Activated CD8-positive, alpha-beta memory T cell treated with anti-CD3 and anti-CD28 coated beads for 1 hour (primary cell): ENCODE measurements at places on chromosomes 3 and 15.

- DNase-seq: no peak
These were observed 225.5 kb upstream of the CHRM5 start for GRCh38 chr15:33742800-33743199.

- DNase-seq: no peak
These were observed 45.0 kb downstream of the BLM start for GRCh38 chr15:90762109-90762508.

GRCh38 chr3:141128126-141128777, 77.1 kb downstream of the SPSB4 start:
- DNase-seq: no peak

- no peak for DNase-seq
These were observed at the start of gene ABCF3 for GRCh38 chr3:184186184-184186901. ABCF3 (plus strand) TSS chr3:184186199; CDS start chr3:184186208, 9 bp downstream.

DNA sequence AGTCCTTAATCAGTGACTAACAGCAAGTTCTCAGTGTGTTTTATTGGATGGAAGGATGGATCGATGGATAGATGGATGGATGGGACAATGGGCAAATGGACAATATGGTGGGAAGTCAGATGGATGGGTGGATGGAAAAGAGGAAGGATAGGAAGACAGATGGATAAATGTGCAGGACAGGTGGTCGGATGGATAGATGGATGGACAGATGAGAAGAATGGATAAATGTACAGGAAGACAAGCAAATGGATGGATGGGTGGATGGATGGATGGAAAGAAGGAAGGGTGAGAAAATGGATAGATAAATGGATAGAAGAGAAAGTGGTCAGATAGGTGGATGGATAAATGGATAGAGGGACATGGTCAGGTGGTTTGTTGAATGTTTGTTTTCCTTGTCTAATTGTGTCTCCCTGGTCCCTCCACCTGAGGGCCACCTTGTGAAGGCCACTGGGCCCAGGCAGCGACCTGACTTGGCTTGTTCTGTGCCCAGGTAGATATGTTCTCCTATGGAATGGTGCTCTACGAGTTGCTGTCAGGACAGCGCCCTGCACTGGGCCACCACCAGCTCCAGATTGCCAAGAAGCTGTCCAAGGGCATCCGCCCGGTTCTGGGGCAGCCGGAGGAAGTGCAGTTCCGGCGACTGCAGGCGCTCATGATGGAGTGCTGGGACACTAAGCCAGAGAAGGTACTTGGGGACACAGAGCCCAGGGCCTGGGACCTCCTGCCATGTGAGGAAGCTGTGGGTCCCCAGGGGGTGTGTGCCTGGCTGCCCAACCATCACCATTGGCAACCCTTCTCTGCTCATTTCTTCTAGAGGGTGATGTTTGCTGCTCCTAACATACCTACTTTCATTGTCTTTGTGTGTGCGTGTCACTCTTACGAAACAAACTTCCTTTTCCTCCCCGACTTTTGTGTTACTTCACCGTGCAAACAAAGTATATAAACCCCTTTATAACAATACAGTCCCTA, 137.5 kb downstream of the LRRK1 start:
- DNase-seq: no peak

- no peak for DNase-seq
These were observed 70.4 kb downstream of the ST6GAL1 start for GRCh38 chr3:187000711-187001151.

DNA sequence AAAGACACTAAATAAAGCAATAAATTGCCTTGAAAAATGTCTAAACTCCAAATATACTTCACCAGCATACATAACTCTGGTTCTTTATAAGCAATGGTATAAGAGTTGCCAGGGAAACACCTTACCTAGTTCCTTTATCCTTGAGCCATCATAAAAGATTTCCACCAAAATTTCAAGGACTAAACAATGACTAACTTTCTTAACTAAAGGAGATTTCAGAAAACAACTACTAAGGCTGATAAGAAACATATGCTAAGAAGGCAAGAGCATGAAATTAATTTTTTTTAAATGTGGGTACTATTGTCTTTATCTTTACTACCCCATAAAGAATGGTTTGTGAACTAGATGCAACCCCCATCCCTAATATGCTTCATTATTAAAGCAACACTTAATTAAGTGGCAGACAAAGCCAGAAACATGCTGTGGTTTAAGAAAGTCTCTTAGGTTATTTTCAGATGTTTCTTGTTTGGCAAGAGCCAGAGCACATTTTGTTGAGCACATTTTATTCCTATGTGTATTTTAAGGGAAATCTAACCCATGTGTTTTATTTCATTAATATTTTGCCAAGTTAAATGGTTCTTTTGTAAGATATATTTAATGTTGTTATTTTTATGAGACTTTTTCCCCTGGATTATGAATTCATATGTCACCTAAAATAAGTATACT, 17.4 kb upstream of the VEPH1 start:
- no peak for DNase-seq

GRCh38 chr3:15794303-15794771, 3.4 kb downstream of the ANKRD28 start:
- DNase-seq: no peak

GRCh38 chr3:152724270-152724669, 110.7 kb upstream of the P2RY1 start:
- no peak for DNase-seq

DNA sequence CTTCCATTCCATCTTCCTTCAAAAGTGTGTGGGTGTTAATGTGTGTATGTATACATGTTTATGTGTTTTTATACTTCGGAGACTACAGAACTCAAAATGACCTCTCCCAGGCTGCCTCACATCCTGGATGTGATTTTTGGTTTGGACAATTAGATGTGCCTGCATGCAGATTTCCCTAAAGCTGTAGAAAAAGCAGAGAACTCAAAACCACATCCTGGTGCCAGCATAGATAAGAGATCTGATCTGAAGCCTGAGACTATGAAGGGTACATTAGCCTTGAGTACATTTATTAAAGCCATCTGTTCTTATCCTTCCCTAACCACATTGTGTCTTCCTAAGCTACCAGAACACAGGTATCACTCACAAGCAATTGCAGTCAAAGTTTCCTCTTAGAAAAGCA, 319.4 kb upstream of the RASGRP1 start:
- no peak for DNase-seq

DNA sequence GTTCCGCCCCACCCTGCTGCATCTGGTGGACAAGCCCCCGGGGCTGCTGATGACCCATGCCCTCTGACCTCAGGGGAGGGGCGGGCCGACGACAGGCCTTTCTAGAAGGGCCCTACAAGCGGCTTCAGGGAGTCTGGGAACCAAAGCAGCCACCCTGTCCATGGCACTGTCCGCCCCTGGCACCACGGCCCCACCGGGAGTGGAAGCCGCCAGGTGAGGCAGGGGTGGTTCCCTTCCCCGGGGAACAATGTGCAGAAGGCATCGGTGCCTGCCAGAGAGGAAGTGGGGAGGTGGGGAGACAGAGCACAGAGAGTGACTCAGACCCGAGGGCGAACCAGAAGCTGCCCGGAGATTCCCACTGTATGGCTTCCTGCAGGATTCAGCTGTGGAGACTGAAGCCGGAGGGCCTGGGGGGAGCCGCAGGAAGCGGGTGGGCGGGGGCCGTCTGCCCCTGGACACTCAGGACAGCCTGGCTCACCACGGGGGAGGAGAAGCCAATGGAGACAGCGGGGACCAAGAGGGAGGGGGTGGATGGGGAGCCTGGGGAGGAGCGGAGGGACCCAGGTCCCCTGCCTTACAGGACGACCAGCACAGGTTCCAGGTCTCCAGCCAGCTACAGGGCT, 134.0 kb downstream of the TPRA1 start:
- no peak for DNase-seq

DNA sequence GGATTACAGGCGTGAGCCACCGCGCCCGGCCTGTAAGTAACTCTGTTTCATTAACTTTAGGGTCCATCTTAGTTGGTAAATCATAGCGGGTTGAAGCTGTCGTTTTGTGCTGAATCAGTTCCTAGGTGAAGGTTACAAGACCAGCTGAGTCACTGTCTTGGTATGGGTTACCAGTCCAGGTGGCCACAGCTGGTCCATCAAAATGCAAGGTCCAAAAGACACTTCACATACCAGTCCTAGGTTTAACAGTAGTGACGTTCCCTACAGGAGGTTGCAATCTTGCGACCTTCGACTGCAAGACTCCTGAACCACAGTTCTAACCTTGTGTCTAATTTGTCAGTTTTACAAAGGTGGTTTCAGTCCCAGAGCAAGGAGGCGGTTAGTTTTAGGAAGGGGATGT, 160.1 kb upstream of the ATP10A start:
- no peak for DNase-seq

GRCh38 chr3:105214590-105214989, 152.1 kb upstream of the ALCAM start:
- no peak for DNase-seq

GRCh38 chr3:56829533-56829932, 27.8 kb upstream of the ARHGEF3 start:
- no peak for DNase-seq

GRCh38 chr3:51819709-51820406, 40.8 kb upstream of the IQCF6 start:
- DNase-seq: no peak

GRCh38 chr15:93920204-93920603, 311.2 kb upstream of the MCTP2 start:
- DNase-seq: no peak

DNA sequence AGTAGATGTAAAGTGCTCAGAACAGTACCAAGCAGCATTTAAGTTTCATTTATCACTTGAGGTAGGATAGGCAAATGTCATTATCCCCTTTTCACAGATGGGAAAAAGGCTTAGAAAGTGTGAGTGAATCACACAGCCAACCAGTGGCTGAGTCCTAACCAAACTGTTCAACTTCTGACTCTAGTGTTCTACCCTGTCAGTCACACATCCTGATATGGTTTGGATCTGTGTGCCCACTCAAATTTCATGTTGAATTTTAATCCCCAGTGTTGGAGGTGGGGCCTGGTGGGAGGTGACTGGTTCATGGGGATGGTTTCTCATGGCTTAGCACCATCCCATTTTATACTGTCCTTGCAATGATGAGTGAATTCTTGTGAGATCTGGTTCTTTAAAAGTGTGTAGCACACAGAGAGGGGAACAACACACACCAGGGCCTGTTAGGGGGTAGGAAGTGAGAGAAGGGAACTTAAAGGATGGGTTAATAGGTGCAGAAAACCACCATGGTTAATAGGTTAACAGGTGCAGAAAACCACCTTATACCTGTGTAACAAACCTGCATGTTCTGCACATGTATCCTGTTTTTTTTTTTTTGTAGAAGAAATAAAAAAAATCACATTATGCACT, 304.7 kb downstream of the SUCLG2 start:
- DNase-seq: no peak

- no peak for DNase-seq
These were observed 24.5 kb upstream of the TBL1XR1 start for GRCh38 chr3:177221744-177222143.

- no peak for DNase-seq
These were observed 2.2 kb downstream of the USP8 start for GRCh38 chr15:50426428-50426827.

DNA sequence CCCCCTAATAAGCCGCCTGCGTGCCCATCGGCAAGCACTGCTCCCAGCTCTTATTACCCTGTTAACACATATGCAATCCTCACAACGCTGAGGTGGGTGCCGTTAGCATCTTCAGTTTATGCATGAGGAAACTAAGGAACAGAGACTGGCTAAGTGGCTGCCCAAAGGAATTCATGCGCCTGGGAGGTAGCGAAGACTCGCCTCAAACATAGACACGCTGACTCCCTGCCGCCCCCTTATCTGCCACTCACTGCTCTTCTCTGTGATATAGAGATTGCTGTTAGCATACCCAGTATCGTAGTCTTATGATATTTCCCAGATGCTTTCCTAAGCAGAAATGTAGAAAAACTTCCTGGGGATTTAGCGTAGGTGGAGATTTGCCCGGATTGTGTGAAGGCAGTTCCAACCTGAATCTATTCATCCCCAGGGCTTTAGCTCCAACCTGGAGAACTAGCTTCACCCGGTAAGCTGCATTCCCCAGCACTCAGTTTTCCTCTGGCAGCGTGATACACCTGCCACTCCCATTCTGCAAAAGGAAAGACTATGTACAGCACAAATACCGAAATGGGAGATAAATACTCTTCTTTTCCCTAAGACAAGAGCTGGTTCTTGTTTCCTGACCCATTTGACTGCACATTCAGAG, 23.7 kb upstream of the CD47 start:
- DNase-seq: no peak

DNA sequence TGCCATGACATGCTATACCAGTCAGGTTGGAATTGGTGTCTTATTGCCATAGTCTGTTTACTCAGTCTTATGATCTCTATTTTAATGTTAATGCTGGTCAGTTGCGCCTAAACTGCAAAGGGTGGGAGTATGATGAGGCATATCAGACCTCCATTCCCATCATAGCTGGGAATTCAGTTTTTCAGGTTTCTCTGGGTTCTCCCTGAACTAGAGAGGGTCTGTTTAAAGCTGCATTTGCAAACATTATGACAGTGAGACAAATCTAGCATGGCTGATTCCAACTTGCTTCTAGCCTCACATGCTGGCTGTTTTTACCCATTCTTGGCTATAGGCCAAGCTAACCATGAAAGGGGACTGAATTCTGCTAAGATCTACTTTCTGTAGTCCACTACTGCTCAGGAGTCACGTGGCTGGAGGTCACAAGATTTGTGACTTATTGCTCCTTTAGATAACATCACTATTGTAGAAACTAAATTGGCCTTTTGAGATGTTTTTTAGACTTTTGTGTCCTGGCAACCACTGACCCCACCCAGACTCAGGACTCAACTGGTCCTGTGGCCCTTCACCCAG, 96.5 kb downstream of the TGFBR2 start:
- DNase-seq: no peak

DNA sequence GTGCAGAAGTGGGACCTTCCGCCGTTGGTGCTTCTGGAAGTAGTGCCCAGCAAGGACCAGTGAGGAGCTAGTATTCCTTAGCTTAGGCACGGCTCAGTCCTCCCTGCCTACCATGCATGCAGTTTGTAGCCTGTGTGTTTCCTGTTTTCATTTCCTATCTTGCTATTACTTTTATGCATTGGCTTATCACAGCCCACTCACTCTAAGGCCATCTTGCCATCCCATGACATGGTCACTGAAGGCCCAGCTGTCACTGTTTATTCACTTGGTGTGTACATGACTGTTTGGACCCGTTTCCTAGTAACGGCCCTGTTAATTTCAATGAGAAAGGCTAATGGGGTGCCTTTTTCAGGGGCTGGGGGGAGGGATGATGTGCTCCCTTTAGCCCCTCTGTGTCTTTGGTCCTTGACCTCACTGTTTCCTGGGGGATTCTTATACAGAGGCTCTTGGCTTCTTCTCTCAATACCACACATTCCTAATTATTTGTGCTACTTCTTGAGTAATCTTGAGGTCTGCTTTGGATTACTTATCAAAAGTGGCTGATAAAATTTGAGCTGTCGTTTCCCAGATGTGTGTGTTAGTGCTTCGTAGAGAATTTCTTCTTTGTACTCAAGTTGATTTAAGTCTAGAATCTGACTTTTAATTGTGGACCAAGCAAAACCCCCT, 24.5 kb upstream of the TRAK1 start:
- no peak for DNase-seq

GRCh38 chr3:189040656-189041335, 131.0 kb upstream of the TPRG1 start:
- no peak for DNase-seq

- DNase-seq: no peak
These were observed 552.4 kb upstream of the CCDC54 start for GRCh38 chr3:106824856-106825255.
